ENCODE measurements at places on chromosomes 3 and 15.

DNA sequence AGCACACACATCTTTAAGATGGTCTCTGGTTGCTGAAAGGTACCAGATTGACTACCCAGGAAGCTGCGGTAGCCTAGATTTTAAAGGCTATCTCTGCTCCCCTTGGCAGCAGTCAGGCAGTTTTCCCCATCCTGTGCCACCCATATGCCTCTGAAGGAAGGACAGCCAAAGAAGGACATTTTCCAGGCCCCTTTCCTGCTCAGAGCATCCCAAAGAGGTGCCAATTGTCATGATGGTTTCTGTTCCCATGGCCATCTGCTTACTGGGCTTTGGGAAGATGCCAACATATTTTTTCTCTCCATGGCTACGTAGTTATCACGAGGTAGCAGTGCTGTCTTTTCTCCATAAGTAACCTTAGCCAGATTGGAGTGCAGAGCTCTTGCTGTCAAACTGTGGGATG is 39.7 kb downstream of the UNC13C start:
- no peak for DNase-seq

DNA sequence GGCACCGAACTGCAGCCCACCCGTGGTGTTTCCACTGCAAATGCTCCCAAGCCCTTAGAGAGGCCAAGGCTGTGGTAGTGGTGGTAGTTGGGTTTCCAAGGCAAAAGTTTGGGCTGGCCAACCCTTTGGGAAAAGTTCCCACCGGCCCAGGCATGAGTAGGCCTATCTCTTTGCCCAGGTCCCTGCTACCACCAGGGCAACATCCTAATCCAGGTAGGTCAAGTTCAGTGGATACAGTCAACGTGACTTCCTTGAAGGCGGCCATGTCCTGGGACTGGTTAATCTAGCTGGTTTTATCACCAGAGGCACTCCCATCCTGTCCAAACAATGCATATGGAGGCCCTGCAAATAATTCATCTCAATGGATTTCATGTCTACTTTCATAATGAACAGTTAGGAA is 1.6 kb upstream of the ONECUT1 start:
- DNase-seq: no peak

DNA sequence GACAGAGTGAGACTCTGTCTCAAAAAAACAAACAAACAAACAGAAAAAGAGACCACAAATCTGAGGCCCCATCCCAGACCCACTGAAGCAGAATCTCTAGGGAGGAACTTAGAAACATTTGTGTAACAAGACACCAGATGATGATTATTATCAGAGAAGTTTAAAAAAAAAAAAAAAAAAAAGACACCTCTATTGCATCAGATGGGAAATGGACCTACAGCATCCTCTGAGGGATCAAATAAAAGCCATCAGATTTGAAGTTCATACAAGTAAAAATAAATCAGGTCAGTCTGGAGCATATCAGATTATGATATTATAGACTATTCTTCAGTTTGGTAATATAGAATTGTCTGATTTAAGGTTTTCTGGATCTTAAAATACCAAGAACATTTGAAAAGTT is 21.9 kb upstream of the LIPC start:
- DNase-seq: no peak

GRCh38 chr15:35698966-35699575 is 153.1 kb upstream of the DPH6 start:
- DNase-seq: no peak

DNA sequence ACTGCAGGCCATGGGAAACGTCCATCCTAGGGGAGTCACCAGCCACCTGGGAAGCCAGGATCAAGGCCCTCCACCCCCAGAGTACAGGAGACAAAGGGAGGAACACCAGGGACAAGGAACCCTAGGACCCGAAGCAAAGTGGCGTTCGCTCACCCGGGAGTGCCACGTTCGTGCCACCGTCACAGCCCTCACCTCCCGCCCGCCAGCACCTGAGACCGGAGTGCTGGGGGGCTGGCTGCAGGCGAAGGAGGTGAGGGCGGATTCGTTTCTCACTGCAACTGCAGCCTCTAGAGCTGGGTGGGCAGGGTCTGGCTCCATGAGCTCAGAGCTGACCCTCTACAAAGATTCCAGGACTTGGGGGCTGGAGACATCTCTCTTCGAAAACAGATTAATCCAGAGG is 26.3 kb downstream of the ZDHHC19 start:
- no peak for DNase-seq

DNA sequence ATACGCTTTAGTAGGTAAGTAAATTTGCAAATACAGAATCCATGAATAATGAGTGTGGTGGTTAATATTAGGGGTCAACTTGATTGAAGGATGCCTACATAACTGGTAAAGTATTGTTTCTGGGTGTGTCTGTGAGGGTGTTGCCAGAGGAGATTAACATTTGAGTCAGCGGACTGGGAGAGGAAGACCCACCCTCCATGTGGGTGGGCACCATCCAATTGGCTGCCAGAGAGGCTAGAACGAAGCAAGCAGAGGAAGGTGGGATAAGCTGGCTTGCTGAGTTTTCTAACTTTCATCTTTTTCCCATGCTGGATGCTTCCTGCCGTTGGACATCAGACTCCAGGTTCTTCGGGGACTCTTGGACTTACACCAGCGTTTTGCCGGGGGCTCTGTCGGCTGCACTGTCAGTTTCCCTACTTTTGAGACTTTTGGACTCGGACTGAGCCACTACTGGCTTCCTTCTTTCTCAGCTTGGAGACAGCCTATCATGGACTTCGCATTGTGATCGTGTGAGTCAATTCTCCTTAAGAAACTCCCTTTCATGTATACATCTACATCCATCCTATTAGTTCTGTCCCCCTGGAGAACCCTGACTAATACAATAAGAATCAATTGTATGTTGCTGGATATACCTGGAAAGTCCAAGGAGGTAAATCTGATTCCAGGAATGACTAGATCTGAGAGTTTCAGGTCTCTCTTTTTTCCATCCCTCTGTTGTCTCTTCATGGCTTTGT is 25.8 kb upstream of the NEDD4 start:
- no peak for DNase-seq

GRCh38 chr3:29764603-29765254 is 483.9 kb downstream of the RBMS3 start:
- DNase-seq: no peak

- peak; percentile 15 for DNase-seq
These were observed 489 bp downstream of the CSPG5 start for GRCh38 chr3:47578119-47578632.

- DNase-seq: no peak
These were observed 9.2 kb downstream of the SNAP23 start for GRCh38 chr15:42504631-42505030.

GRCh38 chr3:112984485-112984884 is 6.3 kb upstream of the GTPBP8 start:
- DNase-seq: peak; percentile 81

DNA sequence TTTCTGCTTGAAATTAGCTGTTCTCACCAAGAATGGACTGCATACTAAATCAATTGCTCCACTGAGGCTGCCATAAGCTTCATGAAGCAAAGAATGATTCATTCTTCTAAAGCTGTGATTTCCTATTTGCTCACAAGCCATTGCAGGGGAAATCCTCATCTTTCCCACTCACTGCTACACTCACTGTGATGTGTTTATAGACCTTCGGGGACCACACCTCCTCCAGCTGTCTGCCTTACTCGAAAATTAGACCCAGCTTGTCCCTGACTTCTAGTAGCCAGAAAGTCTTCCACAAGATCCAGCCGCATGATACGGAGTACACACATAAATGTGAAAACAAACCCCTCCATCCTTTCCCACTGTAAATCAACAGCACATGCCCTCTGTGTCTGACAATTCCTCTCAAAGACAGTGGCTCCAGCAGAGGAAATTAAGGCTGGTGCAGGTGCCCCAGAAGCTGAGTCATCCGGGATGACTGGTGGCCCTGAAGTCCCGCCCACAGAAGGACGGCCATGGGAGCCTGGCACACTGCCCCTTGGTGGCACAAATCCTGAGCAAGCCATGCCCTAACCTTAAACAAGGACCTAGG is 172.0 kb downstream of the STT3B start:
- no peak for DNase-seq

GRCh38 chr3:141528800-141529199 is 42.0 kb downstream of the RASA2 start:
- no peak for DNase-seq

DNA sequence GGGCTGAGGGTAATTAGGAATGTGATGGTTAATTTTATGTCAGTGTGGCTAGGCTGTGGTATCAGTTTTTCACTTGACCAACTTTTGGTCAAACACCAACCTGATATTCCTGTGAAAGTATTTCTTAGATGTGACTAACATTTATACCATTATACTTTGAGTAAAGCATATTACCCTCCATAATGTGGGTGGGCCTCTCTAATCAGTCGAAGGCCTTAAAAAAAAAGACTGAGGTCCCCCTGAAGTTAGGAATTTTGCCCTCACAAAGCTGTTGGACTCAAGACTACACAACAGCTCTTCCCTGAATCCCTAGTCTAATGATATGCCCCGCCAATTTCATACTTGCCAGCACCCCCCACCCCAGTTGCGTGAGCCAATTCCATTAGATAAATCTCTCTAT is 12.5 kb downstream of the SLMAP start:
- no peak for DNase-seq

DNA sequence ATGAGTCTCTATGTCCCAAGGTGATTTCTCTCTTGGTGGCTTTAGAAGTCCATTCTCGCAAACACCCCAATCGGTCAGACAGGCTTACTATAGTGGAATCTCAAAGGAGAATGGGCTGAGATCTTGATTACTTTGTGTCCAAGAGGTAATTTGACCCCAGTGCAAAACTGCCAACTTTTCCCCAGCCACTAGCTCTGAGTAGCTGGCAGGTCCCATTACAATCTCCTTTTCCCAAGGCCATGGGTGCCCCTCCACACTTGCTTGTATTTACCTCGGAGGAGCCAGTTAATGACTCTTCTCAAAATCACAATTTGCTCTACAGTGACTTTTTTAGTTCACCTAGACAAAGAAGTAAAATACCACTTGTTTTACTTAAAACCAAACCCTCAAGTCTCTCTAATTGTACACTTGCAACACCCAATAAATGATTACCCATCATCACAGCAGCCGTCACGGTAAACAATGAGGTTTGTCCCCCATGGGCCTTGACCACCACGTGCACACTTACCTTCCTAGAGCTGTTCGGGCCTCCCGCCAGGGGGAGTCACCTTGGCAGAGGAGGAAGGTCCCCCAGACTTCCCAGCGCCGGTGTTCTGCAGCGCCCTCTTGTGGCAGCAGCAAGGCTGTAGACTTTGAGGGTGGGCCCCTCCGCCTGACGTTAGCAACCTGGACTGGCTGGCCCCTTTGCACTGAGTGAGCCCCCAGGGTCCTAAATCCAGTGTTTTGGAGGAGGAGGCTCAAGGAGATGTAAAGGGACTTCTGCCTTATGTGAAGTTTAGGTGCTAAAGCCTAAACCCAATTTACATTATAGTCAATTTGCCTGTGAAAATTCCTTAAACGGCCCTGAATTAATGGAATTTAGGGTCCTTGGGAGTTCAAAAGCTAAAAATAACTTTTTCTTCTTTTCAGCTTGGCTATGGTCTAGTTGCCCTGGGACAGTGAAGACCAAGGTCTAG is 18.7 kb upstream of the HDAC11 start:
- peak; percentile 65 for DNase-seq

- DNase-seq: peak; percentile 72
These were observed 694 bp upstream of the EEFSEC start for GRCh38 chr3:128152419-128153155.

GRCh38 chr3:194203482-194204041 is 67.6 kb downstream of the HES1 start:
- DNase-seq: no peak

DNA sequence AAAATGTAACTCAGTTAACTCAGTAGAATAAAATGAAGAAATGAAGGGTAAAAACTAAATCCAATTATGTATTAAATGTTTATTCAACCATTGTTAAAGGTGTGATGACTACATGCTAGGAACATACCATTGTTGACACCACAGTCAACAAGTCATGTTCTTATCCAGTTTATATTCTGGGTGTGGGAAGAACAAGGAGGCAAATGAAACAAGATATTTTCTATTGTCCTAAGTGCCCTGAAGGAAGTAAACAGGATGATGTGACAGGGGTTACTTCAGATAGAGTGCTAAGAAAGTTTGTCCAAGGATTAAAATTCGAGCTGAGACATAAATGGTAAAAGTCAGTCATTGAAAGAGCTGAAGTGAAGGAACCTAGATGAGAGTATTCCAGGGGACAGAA is 13.1 kb downstream of the AP3S2 start:
- DNase-seq: no peak

DNA sequence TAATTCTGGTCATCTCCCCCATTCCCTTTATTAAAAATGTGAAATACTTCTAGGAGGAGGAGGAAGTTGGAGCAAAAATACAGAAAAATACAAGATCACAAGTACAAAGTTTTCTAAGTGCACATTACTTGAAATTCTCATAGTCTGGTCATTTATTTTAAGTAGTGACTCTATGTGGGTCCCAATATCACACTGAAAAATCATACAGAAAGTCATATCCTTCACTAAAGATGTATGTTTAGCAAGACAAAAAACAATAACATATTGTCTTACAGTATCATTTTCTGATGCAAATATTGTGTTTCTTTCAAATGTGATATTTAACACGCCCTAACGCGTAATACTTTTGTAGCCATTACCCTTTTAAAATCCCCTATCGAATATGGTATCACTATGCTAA is 2.5 kb downstream of the ALDH1A2 start:
- no peak for DNase-seq

- peak; percentile 50 for DNase-seq
These were observed 10.7 kb upstream of the TRAK1 start for GRCh38 chr3:42080453-42080872.

- DNase-seq: no peak
These were observed 12.5 kb upstream of the THRB start for GRCh38 chr3:24506966-24507775.

DNA sequence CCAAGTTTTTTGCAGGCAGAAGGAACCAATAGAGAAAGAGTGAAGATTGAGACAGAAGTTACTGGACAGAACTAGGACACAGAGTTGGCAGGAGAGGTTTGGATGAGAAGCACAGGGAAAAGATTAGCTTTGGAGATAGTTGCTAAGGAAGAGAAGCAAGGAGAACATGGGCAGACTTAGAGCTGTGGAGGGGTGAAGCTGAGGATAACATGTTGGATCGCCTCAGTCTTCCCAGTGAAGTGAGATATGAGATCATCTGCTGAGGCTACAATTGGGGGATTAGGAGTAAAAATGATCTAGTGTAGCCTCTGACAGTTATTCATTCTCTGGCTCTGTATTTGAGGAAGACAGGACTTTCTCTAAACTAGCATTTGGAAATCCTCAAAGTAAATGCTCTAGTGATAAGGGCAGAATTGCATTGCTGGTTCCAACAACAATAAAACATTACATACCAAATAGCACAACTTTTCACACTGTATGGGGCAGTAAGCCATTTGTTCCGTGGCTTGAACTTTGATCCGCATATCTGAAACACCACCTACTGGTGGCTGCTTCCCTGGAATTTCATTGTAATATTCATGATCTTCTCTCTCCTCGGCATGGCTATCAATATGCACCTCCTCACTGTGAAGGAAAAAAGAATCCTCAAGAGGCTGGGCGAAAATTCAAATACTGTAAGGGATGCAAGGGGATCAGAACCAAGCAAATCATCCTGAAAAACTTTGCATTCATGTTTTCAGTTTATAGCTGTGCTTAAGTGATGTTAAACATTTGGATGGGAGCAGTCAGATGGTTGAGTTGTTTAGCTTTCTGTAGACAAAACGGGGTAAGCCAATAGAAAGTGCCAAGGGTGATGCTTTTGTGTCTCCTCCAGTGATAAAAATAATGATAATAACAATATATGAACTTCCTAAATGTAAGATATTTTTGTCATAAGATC is 22.2 kb upstream of the EID1 start:
- no peak for DNase-seq

GRCh38 chr3:133890972-133891644 is 4.6 kb downstream of the RAB6B start:
- DNase-seq: no peak

GRCh38 chr3:30426293-30426993 is 180.0 kb upstream of the TGFBR2 start:
- no peak for DNase-seq
